Stimulated activated CD4-positive, alpha-beta T cell treated with anti-CD3 and anti-CD28 coated beads, Interleukin-15, amount 100 ng/mL, for 48 hours (primary cell): ENCODE measurements at places on chromosomes 4 and X.

DNA sequence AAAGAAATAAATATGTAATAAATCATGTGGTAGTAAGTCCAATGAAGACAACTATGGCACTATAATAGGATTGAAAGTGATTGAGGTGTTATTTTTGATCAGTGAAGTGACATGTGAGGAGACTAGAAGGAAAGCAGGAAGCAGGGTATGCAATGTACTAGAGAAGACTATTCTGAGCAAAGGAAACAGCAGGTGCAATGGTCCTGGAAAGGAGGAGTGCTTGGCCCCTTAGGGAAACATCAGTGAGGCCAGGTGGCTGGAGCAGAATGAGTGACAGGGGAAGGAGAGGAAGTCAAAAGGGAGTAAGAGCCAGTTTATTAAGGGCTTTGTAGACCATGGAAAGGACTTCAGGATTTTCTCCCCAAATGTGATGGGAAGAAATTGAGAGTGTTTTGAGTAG, 207.6 kb upstream of the HCCS start:
- DNase-seq: no peak

GRCh38 chrX:13840121-13840520, 23.2 kb upstream of the GPM6B start:
- no peak for DNase-seq

DNA sequence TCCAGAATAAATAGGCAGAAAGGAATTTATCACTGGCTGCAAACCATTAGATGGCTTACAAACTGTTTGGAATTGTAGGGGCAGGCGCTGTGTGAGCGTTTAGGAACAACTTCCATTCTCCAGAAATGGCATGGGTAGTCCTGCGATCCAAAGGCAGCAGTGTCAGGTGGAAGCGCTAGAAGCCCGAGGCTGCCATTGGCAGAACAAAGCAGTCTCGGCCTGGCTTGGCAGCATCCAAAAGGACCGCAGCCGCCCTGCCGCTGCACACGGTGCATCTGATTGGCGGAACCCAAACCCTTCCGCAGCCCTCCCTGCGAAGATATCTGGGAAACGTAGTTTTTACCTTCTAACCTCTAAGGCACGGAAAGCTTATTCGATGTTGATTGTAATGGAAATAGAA, 23.6 kb upstream of the YTHDC1 start:
- peak; percentile 50 for DNase-seq

DNA sequence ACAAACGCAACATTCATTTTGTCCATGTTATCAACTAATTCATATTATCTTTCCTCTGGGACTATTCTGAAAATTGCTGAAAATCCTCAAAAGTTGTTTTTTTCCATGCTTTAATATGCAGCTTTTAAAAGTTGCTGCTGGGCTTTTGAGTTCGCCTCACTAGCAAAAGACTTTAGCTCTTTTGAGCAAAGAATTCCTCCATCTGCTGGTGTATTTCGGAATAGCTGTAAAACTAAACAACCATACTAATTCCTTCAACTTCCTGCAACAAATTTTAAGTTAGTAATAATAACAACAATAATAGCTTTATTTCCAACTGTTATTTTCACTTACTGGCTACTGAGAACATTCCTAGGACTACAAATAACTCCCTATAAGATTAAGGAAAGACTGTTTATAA, 124.5 kb upstream of the PLAC1 start:
- no peak for DNase-seq

- no peak for DNase-seq
These were observed 96.1 kb downstream of the REELD1 start for GRCh38 chr4:146310319-146311021.

GRCh38 chr4:7461230-7461629, 26.5 kb upstream of the PSAPL1 start:
- DNase-seq: no peak

GRCh38 chr4:183999435-183999834, 94.3 kb downstream of the STOX2 start:
- DNase-seq: no peak

- no peak for DNase-seq
These were observed 51.6 kb downstream of the ATP8A1 start for GRCh38 chr4:42605264-42605663.

- DNase-seq: no peak
These were observed 22.0 kb downstream of the AFAP1 start for GRCh38 chr4:7917669-7918068.

GRCh38 chr4:53532521-53532920, 58.8 kb downstream of the LNX1 start:
- DNase-seq: no peak

- no peak for DNase-seq
These were observed 64.8 kb upstream of the HELT start for GRCh38 chr4:184953421-184953945.

DNA sequence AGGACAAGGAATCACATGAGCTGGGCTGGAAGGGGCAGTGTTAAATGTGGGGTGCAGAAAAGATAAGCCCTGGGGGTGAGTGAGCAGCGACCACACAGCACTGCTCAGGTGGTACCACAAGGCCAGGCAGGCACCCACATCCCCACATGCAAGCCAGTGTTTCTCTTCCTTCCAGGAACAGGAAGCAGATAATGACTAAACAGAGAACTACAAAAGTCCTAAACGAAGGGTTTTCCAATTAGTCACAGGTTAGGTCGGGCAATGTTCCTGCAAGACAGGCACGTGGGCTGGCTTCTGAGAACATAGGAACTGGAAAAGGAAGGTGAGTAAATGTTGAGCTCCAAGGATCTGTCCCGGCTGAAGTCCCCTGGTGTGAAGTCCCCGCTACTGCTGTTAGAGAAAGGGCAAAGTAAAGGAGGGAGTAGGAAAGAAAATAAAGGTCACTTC, 19.5 kb downstream of the RELL1 start:
- DNase-seq: no peak

GRCh38 chrX:43882294-43882681, at the start of gene MAOB:
Gene MAOB (minus strand): TSS chrX:43882450. CDS start chrX:43882299, 151 bp downstream.
- DNase-seq: no peak

- no peak for DNase-seq
These were observed 103.0 kb upstream of the MAML3 start for GRCh38 chr4:140256941-140257340.

- no peak for DNase-seq
These were observed 104.7 kb downstream of the AMMECR1 start for GRCh38 chrX:110213183-110213582.

DNA sequence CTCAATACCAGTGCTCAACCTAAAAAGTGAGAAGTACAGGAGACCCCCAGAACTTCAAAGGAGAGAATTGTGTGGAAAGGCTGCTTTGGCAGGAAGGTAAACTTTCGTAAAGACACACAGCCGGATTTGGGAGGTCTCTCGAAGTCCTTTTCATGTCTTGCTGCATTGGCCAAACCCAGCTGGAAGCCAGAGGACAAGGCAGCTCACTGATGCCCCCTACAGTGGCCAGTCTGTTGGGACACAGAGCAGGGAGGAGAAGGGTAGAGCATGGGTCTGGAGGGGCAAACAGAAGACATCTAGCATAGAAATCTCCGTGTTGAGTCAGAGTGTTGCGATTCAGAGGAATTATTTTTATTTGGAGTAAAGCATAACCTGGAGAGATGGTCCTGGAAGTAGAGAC, 198.9 kb downstream of the ANK2 start:
- DNase-seq: no peak

GRCh38 chrX:154059729-154060245, 37.7 kb downstream of the MECP2 start:
- DNase-seq: no peak

GRCh38 chr4:121050300-121050699, 22.0 kb downstream of the NDNF start:
- DNase-seq: no peak

DNA sequence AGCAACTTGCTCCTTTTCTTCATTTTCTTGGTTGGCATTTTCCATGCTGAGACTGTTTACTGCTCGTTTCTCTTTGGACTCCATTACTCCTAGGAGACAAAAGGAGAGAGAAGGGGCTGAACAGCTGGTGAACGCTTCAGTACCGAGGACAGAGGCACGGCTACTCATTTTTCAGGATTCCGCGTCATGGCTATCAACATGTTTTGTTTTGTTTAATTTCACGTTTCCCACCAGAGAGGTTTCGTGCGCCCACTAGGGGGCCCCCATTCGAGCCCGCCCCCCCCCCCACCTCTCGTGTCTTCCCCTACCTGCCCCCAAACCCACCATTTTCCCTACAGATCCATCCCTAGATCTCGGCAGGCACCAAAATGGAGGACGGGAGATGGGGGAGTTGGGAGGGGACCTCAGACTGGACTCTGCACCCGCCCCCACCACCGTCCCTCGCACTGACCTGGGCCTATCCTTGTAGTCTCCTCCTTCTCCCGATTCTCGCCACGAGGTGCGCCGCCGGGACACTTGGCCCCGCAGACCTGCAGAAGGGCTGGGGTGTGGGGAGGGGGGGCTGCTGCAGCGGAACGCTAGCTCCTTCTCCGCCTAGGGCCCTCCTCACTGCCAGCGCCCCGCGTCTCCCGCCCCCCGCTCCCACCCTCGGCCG, 653 bp downstream of the BEX1 start:
- DNase-seq: no peak

DNA sequence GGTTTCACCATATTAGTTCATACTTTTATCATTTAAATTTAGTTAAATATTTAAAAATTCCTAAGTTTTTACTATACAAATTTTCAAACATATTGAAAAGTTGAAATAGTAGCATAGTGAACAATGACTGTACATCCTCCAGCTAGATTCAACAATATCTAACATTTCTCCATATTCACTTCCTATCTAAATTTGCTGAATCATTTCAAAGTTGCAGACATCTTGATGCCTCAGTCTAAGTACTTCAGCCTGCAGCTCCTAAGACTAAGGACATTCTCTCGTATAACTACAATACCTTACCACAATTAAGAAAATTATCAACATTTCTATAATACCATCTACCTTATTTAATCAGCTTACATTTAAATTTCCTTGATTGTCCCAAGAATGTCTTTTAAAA, 132.7 kb downstream of the TMEM164 start:
- DNase-seq: no peak

- no peak for DNase-seq
These were observed 115.9 kb downstream of the MAGEC2 start for GRCh38 chrX:142089193-142089592.

- DNase-seq: no peak
These were observed 53.0 kb downstream of the SEPTIN11 start for GRCh38 chr4:77002321-77003107.

DNA sequence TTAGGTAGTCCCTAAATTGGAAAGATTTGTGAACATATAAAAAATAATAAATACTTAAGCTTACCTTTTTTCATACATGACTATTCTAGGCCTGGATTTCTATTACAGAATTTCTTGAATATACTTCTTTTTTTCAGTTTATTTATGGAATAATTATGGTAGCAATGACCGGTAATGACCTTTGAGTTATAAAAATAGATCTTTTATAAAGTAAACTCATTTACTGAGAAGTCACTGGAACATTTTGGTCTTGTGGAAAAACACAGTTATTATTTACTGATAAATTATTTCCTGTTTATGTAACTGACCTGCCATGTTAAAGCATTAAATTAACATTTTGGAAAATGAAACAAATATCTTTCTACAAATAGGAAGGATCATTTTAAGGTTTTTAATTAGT, 80.4 kb upstream of the RASGEF1B start:
- DNase-seq: no peak

DNA sequence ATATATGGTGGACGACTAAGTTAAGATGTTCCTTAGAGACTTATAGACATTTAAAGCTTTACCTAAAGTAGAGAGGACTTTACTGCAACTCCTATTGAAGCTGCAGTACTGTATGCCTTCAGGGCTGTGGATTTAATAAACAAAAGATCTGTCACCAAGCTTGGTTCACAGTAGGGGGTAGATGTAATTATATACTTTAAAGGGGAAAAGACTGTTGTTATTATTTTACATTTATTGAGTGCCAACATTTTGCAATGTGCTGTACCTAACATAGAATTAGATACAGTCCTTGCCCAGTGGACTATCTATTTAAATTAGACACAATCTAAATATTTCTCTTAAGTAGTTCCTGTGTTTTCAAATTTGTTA, 67.2 kb downstream of the SLIT2 start:
- DNase-seq: no peak

DNA sequence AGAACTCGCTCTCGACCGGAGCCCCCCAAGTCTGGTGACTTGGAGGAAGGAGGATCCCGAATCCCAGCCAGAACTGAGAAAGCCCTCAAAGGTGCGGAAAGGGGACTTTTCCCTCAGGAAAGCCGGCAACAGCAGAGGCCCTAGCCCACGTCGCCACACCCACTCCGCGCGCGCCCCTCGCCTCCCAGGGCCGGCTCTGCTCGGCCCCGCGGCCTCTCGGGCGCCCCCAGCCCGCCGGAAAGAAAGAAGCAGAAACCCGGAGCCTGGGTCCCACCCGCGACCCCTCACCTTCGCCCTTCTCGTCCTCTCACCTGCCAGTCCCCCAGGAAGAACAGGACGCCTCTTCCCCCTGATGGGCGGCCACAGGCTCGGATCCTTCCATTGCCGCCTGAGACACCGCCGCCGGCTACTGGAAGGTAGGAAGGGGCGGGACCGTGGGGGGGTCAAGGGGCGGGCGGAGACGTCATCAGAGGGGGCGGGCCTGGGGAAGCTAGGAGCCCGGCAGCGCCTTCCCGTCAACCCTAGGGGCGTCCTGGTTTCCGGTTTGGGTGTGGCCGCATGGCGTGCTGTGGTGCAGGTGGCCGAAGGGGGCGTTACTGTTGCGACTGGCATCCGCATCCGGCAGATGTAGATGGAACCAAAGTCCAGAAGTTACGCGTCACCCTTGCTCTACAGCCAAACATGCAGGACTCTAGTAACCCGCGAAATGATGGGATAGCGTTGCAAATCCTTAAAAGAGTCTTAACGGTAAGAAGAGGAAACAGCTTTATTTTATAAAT, at the start of gene UBA6:
TSS of gene UBA6 (minus strand) at position 418 of the 779 bp plus-strand sequence. CDS start at position 382, 36 bp downstream.
- peak; percentile 93 for DNase-seq

DNA sequence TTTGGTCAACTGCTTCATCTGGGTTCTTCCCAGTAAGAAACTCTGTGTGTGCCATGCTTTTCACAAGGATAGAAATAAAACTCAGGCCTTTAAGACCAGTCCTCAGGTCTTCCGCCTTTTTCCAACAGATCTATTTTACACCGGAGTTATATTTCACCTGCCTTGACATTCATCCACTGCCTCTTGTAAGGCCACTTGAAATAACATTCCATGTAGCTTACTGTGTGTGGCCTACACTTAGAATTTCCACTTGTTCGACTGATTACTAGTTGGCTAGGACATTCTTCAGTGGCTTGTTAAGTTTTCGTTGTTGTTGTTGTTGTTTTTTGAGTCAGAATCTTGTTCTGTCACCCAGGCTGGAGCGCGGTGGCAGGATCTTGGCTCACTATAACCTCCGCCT, 92.8 kb upstream of the UNC5C start:
- no peak for DNase-seq

DNA sequence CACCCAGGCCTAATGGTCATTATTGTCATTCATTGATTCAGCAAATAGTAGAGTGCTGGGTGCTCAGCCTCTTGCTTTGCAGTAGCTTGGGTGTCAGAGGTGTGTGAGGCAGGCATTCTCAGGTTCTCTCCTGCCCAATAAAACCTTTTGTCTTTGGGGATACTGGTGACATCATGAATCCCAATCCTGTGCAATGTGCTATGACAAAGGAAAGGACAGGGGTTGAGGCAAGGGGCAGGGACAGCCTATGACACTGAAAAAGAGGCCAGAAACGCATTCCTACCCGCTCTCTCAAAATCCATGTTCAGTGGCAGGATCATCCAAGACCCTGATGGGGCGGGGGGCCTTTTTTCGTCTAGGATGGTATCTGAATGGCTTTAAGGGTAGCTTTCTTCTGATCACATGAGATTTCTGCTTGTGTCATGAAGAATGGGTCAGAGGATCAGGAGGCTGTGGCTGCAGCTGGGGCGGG, 1.5 kb upstream of the FAM193A start:
- no peak for DNase-seq

GRCh38 chr4:87011340-87012034, 76.7 kb downstream of the AFF1 start:
- DNase-seq: no peak
